ENCODE measurements at places on chromosomes 2 and 18.

DNA sequence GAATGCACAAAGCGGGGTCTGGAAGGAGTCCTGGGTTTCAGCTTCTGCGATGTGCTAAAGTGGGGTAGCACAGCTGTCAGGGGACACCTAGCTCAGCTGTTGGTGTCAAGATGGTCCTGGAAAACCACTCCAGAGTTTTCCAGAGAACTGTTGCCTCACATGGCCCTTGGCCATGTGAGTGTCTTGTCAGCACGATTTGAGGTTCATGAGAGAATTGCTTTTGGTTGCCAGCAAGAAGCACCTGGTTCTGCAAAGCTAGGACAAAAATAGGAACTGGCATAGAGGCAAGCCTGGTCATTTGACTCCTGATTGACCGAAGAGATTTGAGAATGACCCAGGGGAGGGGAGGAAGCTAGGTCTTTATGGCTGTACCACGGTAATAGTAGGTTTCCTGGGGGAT is 50.4 kb upstream of the CTLA4 start:
- no peak for DNase-seq

- DNase-seq = peak; percentile 3
These were observed at the start of gene MSL3B for GRCh38 chr2:233867993-233868532. Gene MSL3B (minus strand): TSS chr2:233868386.

DNA sequence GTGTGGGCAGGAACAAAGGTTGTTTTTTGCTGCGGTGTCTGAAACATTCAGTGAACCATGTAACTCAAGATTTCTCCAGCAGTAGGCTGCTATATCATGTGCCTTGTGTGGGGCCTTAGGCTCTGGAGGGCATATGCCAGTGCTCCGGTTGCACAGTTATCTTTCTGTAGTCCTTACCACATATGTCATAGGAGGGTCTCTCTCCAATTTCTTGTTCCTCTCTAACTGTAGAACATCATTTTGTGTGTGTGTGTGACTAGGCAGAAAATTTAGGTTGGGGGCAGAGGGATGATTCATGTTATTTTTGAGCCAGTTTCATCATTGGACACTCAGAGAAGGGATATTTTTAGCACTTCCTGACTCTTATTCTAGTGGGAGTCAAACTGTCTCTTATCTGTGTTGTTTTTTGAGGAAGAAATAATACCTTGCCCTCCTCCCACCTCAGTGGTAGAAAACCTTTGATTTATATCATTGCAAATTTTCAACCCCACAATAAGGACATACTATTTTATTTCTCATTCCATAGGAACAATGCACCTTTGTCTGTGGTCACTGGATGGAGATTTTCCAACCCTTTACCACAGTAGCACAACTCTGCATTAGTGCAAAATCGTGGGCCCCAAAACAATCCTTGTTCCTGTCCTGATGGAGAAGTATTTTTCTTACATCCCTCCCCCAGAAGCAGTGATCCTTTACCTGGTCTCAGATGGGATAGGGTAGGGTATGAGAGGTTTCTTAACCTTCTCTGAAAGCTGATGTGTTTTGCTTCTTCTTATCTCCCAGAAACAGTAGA is 113.9 kb downstream of the CCDC74A start:
- no peak for DNase-seq

GRCh38 chr2:222613715-222614331 is 42.1 kb downstream of the FARSB start:
- peak; percentile 22 for DNase-seq

GRCh38 chr2:128628206-128628605 is 309.5 kb upstream of the HS6ST1 start:
- DNase-seq = no peak

GRCh38 chr2:217711188-217711587 is 291.6 kb downstream of the TNS1 start:
- DNase-seq = no peak

DNA sequence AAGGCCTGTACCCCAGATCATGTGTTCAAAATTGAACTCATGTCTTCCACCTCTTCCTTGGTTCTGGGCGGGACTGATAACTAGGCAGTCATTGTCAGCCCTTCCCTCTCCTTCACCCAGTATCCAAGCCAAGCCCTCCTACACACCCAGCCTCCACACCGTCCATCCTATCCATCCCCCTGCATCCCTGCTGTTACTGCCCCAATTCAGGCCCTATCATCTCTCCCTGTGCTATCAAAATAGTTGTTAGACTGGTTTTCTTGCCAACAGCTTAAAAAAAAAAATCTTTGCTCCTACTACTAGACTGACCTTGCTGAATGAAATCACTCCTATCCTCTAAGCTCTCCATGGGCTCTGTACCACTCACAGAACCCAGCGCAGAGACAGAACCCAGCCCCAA is 32.8 kb downstream of the TGFA start:
- no peak for DNase-seq

DNA sequence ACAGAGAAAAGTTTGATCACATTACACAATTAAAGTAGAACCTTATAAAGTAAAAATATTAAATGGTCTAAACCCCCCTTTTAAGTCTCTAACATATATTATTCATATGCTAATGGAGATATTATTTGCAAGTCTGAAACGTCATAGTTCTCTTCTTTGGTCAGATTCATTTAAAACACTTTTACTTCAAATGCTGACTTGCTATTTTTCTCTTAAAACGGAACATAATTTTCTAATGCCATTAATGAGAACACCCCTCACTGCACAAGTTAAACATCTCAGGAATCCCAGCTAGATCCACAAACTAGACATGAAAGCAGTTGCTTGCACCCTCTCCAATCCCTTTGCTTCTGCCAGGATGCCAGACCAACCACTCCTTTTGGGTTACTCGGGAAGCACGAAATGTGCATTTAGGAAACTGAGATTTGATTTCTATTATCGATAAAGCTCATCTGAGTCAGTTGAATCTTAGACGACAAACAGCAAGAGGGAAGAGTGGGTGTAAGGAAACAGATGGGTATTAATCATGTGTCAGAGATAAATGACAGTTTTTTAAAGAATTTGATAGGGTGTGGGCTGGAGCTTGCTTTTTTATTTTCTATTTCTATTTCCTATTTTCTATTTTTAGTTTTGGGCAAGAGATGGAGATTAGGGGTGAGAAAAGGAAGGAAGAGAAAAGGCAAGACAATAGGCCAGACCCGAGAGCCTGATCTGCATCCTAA is 1.5 kb downstream of the ADD2 start:
- no peak for DNase-seq

- DNase-seq = no peak
These were observed 180.9 kb upstream of the GALNT5 start for GRCh38 chr2:157076526-157077161.

GRCh38 chr2:162072976-162073887 is 783 bp downstream of the DPP4 start:
- DNase-seq = no peak

- no peak for DNase-seq
These were observed 399.8 kb upstream of the SLC8A1 start for GRCh38 chr2:40851661-40852060.

DNA sequence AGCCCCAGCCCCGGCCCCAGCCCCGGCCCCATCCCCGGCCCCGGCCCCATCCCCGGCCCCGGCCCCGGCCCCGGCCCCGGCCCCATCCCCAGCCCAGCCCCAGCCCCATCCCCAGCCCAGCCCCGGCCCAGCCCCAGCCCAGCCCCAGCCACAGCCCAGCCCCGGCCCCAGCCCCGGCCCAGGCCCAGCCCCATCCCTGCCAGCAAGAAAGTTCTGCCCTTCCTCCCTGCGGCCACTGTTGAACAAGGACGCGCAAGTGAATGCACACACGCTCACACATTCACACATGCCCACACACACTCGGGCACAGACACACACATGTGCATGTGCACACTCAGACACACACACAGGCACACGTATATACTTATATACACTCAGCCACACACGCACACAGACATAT is 287.0 kb downstream of the NDUFA10 start:
- no peak for DNase-seq

- no peak for DNase-seq
These were observed 83.3 kb upstream of the MAP4K4 start for GRCh38 chr2:101614127-101614759.

DNA sequence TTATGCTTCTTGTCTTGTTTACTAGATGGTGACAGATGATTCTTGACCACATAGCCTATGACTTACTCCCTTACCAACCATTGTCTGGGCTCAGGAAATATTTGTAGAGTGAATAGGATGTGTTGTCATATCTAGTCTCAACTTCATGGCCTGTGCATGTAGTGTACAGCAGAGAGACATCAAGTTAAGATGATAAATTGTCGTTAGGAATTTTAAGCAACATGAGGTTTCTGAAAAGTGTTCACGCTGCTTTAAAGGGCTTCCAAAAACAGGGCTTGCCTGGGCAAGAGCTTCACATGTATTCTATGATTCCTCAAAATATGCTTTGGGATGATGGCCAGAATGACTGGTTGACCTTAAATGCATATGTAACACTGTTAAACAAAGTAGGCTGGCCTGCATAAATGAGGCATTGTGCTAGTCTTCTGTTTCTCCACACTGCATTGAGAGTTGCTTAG is 424.0 kb downstream of the RND3 start:
- no peak for DNase-seq

GRCh38 chr2:71798266-71799012 is 345.1 kb downstream of the DYSF start:
- no peak for DNase-seq

DNA sequence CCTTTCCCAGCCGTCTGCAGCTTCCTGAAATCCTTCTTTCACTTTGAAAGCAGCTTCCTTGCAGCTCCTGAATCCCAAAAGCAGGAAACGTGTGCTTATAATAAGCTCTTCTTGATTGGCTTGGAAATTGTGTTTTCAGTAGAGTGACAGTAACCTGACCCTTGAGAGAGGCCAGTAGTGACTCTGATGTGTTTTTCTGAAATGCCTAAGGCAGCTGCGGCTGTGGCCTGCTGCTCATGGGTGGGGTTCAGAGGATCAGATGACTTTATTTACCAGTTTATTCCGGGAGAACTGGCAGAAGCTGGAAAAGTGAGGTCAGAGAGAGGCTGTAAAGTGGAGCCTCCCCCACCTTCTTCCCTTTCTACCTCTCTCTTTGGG is 31.9 kb upstream of the RPIA start:
- peak; percentile 72 for DNase-seq

DNA sequence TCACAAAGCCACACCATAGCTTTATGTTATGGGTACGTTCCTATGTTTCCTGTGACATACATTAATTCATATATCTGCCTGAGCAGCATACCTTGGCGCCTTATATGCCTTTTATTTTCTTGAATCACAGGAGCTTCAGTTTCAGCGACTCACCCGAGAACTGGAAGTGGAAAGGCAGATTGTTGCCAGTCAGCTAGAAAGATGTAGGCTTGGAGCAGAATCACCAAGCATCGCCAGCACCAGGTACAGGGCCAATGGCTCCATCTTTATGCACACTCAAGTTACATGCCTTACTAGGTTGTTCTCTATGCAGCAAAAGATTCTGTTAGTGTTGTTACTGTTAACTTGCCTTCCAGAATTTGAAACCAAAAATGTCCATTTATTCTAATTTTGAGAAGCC is 120.4 kb downstream of the PKP4 start:
- no peak for DNase-seq

DNA sequence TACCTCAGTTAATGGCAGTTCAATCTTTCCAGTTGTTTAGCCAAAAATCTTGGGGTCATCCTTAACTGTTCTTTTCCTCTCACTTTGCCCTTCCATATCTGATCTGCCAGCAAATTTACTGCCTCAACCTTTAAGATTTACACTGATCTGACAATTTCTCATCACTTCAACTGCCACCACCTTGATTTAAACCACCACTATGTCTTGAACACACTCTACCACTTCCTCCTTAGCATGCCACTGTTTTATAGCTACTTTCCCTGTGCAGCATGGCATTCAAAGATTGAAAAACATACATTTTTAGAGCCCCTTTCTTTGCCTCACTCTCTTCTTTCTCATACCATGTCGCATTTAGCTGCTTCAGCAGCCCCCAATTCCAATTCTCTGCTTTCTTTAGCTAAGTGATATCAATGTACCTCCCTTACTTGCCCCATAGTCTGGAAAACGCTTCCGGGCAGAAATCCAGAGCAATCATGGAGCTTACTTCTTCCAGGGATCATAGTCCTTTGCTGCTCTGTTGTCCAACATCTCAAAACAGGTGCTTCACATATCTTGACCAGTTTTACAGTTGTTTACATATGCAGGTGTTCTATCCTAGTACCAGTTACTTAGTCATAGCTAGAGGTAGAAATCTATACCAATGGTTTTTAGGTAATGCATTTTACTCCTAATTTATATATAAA is 10.9 kb downstream of the PGAP1 start:
- no peak for DNase-seq

DNA sequence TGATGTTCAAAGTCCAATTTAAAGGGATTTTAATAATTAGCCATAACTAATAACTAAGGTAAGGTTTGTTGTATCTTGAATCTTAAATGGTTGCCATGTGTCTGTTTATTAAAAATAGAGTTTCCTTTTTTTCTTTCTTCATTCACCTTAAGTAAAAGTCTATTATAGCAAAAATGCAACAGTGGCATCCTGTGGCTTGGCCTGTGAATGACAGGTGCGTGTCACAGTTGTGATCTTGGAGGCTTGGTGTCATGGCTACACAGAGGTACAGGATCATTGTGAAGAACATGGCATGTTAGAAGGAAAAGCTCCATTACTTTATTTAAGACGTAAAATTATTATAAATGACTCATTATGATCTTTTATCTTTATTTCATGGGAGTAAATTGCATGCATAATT is 246.1 kb downstream of the BCL2 start:
- no peak for DNase-seq

DNA sequence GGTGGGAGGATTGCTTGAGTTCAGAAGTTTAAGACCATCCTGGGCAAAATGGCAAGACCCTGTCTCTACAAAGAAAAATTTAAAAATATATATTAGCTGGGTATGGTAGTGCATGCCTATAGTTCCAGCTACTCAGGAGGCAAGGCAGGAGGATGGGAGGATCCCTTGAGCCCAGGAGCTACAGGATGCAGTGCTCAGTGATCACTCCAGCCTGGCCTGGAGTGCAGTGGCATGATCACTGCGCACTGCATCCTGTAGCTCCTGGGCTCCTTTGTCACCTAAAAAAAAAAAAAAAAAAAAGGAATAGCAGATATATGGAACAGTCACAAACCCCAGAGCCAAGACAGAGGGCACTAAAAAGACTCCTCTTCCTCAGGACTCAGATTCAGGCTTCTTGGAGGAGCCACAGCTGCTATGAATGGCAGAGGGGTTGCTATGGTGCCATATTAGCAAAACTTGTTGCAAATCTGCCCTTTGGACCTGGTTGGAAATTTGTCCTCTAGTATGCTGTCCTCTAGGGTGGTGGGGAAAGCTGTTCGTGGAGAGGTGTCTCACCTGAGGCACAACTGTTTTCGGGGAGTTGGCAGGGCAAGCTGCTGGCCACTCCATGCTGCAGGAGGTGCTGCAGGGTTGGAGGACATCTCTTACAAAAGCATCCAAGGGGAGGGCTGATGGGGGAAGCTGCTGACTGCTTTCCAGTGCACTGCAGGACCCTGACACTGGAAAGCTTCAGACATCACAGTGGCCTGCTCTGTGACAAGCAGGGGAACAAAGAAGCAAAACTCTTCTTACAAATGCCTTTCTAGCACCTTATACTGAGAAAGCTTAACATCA is 22.7 kb downstream of the CYP20A1 start:
- no peak for DNase-seq

DNA sequence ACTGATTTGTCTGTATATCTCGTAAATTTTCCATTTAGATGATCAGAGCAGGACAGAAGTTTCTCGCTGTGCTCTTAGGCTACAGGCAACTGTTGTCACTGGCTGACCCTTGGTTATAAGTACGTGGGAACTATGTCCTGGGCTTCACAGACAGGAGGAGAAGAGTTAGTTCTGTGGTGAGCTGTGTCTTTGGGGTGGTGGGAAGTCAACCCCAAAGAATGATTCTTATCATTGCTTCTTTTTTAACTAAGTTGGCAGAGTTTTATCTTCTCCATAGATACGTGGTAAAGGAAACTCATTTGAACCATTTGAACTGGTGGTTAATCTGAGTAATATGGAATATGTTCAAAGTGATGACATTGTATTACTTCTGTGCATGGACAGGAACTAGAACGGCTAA is 230.6 kb upstream of the EPAS1 start:
- DNase-seq = no peak
